ENCODE measurements at places on chromosomes 11 and 22.
A peak's percentile ranks its signal among the peaks of the same experiment; 100 is the strongest.

GRCh38 chr22:42780070-42780540 is 59.4 kb upstream of the A4GALT start:
- no peak for DNase-seq

DNA sequence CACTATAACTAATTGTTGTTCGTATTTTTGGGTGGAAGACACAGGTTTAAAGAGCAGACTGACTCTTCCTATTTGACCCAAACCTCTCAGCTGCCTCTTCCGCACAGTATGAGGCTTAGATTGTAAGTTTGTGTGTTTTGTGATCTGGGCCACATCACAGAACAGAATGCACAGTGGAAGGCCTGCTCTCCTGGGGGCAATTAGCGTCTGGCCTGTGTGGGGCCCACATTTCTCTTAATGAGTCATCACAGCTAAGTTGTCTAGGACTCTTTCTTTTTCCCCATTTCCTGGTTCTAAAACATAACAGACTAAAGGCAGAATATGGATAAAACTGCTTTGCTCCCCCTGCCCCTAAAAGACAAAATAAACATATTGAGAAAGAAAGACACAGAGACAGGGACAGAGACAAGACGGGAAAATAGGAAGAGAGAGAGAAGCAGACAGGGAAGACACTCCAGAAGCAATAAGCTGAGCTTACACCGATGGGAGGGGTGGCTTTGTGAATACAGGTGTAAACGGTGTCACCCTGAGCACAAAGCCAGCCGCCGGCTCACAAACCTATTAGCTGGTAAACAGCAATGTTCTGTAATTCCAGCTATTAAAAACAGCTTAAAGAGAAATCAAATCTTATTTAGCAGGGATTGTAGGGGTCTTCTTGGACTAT is 127.4 kb upstream of the OPCML start:
- no peak for DNase-seq

- no peak for DNase-seq
Measured at GRCh38 chr11:106961048-106961447, 57.2 kb downstream of the GUCY1A2 start.

DNA sequence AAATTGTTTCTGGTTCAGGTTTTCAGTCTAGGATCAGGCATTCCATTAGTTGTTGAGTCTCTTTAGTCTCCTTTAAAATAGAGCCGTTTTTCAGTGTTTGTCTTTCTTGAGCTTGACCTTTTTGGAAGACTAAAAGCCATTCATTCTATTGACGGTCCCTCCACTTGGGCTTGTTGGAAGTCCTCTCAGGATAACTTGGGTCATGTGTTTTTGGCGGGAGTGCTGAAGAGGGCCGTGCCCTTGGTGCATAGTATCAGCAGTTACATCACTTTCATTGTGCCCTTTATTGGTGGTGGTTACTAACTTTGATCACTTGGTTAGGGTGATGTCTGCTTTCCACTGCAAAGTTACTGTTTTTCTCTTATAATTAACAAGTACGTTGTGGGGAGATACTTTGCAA is 20.8 kb downstream of the CECR2 start:
- no peak for DNase-seq

DNA sequence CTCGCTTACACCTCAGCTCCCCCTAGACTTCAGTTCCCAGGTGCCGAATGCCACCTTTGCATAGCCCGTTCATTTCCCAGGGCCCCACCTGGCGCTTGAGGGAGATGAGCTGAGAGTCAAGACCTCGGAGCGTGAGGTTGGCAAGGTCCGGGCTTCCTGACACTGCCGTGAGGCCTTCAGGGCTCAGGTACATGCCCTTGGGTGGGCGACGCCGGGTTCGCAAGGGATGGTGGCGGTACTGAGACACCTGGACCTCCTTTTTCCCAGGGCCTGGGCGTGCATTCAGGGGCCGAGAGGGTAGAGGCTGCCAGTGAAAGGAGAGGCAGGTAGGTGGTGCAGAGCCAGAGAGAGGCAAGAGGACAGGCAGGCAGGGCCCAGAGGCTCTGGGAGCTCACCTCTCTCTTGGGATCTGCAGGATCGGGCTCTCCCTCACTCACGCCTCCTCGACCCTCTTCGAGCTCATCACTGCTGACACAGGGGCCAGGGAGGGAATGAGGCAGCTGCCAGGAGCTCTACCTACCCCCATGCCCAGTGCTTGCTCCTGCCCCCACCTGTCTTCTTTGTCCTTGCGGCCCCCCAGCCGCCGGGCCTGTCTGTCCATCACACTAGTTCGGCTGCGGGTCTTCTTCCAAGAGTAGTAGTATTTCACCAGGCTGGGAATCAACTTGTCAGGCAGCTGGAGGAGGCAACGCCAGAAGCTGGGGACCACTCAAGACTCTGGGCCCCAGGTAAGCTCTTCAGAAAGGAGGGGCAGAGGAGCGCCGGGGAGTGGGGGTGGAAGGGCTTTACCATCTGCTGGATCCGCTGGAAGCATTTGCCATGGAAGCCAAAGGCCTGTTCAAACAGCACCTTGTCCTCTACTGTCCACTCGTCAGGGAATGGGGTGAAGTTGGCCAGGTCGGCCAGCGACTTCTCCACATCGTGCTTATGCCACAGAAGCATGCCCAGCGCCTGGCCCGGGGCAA is 2.8 kb downstream of the RCOR2 start:
- no peak for DNase-seq

- no peak for DNase-seq
Measured at GRCh38 chr11:17267576-17267975, 9.0 kb upstream of the NUCB2 start.

DNA sequence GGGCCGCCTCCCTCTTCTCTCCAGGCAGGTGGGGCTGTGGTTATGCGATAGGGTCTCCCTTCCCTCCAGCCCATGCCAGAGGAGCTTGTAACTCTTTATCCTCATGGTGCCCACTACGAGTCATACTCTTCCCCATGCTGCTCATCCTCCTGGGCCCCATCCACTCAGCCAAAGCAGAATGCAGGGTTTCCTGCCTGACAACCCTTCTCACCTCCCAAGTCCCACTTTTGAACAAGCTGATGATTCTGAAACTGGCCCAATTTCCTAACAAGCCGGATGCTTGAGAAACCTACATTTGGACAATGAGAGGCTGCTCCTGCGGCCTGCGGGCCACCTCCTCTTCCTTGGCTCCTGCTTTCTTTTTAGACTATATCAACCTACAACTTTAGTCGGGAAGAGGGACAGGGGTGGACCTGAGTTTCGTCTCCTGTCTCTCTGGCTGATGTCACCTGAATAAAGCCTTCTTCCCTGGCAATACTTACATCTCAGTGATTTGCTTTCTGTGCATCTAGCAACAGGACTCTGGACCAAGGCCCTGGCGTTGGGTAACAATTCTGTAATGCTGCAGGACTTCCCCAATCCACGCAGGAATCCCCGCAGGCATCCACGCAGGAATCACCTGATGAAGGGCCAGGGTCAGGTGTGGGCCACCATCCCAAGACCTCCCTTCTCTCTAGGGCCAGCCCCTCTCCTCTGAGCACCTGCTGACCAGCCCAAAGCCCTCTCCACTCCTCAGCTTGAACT is 1.5 kb upstream of the NDUFS8 start:
- no peak for DNase-seq

DNA sequence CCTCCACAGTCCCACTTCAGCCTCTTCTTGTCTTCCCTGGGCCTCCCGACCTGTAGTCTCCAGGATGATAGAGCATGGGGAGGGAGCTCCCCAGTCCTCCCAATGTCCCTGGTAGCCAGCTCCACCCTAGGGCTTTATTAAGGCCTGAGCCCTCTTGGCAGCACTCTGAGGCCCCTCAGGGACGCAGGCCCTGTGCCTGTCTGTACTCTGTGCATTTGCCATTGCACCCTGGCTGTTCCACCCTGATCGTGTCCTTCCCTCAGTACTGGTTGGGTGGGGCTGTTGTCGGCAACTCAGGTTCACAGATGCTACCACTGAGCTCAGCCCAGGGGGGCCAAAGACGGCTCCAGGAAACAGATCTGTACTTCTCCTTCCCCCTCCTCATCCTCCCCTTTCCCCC is 7.2 kb downstream of the SSTR3 start:
- no peak for DNase-seq

DNA sequence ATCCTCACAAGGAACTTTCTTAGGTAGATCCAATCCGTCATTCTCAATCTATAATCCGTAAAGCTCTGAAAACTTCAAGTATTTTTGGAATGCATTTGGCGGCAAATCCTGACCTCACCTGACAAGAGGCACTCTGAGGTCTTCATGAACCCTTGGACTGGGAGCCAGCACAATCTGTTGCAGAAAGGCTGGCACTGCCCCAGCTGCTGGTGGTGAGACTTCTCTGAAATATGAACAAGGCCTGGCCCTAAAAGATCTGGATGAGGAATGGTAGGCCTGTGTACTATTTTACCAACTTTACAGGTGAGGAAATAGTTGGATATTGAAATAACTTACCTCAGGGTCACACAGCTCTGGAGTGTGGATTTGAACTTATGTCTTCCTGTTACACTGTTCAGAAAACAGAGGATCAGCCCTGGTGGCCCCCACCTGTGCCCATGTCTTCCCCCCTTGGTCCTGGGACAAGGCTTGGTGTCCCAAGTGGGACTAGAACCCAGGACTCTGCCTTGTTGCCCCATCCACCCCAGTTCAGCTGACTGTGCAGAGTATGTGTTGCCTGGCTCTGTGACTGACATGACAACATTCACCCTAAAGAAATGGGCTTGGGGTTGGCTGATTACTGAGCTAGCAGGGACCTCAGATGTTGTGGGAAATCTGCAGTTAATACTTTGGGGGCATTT is 471.4 kb downstream of the MN1 start:
- DNase-seq, result no peak

GRCh38 chr11:86938900-86939880 is 16.0 kb downstream of the FZD4 start:
- DNase-seq, result no peak

GRCh38 chr11:34243600-34244464 is 114.0 kb downstream of the ABTB2 start:
- no peak for DNase-seq

DNA sequence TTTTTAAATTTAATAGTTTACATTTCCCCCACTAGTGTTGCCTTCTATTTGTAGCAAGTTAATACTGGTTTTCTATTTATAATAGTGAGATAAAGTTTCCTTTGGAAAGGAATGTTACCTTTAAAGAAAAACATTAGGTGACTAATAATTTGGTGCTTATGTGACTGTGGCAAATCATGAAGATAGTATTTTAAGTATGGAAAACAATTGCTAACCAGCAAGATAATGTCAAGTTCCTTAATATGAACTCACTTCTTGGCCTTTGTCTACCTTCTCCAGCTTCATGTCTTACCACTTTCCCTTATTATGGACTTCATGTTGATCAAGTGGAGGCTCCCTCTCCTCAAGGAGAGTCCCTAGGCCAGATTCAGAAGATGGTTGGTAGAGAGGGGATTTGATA is 27.2 kb downstream of the ARHGEF12 start:
- DNase-seq, result no peak

GRCh38 chr22:16915701-16916100 is 90.5 kb upstream of the XKR3 start:
- DNase-seq, result no peak

- no peak for DNase-seq
Measured at GRCh38 chr11:30002157-30002785, 14.6 kb downstream of the KCNA4 start.

GRCh38 chr11:109416601-109417000 is 5.4 kb upstream of the C11orf87 start:
- DNase-seq, result no peak

GRCh38 chr11:93221539-93221938 is 23.7 kb upstream of the SLC36A4 start:
- DNase-seq, result no peak

DNA sequence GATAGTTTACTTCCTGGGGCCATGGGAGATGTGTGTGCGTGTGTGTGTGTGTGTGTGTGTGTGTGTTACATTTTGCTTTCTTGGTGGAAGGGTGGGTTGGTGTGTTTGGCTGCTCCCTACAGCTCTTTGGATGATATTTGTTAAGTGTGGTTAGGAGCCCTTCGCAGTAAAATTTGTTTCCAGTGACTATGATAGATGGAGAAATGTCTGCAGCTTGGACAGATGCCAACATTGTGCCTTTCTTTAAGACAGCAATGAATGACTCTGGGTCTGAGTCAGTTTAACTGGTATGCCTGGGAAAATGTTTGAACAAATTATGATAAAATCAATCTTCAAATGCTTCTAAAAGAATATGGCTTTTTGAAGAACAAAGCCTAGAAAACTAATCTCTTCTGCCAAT is 102.7 kb upstream of the TRPC6 start:
- DNase-seq, result no peak

DNA sequence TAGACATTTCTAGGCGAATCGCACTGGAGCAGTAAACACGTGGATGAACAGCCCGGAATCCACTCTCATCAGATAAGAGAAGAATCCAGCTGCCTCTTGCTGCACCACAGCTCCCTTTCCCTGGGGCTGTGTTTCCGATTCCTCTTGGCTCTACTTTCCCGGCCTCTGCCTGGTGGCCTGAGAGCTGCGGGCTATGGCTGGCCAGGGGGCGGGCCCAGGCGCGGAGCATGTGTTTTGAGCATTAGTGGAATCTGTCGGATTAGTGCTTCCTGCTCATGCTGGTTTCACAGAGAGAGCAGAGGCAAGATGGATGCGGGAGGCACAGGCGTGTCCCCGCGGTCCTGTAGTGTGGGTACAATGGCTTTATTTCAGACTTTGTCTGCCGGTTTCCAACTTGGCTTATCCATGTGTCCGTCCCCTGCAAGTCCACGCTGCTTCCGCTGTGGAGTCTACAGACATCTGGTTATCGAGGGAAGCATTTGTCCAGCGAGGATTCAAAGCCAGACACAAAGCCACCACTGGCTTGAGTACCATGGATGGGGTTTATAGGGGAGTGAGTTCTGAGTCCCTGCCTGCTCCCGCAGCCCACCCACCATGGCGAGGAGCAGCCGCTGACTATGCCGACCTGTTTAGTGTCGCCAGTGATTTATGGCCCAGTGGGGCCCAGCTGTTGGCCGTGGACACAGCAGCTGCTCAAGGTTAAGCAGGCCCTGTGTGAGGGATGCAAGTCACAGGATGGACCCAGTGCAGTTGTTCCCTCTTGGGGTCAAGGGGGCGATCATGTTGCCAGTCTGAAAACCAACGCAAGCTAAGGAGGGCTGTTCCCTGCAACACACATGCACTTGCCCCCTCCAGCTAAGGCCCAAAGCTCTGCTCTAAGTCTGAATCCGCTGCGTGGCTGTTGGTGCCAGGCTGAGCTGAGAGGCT is 43.3 kb upstream of the EP300 start:
- DNase-seq, result peak; percentile 86

GRCh38 chr11:107741044-107741823 is 29.4 kb upstream of the SLN start:
- no peak for DNase-seq

- peak; percentile 54 for DNase-seq
Measured at GRCh38 chr11:93861808-93862207, 11.4 kb upstream of the VSTM5 start.

GRCh38 chr11:83574519-83574918 is 288.4 kb upstream of the CCDC90B start:
- no peak for DNase-seq

- no peak for DNase-seq
Measured at GRCh38 chr11:119320240-119320775, 3.4 kb upstream of the MCAM start.

All from Right ventricle myocardium superior (tissue), 1 donor.